ENCODE measurements at places on chromosomes 13 and 19.

GRCh38 chr13:80945328-80945727, 604.4 kb upstream of the SPRY2 start:
- DNase-seq = no peak

DNA sequence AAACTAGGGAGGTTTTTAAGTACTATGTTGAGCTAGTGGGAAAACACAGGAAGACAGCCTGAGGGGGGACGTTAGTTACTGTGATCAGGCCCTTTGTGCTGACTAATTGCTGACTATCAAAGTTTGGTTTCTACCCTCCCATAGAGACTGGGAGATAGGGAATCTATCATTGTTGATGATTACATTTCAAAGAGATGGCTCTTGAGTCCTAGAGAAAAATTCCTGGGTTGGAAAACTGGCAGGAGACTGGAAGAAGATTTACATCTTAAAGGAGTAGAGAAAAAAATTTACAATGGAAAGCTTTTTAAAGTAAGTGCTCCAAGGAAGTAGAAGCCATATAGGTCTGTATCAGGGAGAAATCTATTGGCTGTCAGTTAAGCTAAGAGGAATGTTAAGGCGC, 522.0 kb upstream of the KLHL1 start:
- DNase-seq = no peak

DNA sequence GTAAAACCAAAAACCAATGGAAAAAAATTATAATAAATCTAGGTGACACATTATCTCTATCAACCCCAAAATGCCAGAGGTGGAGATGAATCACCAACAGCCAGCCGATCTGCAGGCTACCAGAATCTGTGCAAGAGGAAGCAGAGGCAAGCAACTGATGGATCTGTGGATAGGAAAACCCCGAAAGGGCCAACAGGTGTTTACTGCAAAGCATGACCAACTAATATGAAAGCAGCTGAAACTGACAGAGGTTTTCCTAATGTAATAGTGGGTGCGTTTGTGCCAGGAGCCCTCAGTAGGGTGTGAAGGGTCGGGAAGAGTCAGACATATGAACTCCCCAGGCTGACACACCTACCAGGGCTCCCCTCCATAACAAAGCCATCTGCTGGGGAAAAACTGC, 554.6 kb downstream of the RFC3 start:
- no peak for DNase-seq

DNA sequence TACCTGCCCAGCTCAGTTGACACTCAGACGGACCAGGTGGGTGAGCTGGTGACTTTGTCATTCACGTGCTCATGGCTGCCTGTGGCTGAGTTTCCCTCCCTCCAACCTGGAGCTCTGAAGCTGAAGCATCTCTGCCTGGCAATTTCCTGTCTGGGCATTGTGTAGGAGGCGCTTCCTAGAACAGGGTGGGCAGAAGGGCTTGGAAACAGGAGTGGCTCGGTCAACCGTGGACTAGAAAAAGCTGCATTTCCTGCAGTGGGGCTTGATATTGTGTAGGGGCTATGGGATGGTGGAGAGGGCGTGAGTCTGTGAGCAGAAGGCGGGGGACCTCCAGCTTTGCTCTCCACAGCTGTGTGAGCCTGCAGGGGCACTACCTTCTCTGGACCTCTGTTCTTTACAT, 278.3 kb downstream of the TEX29 start:
- no peak for DNase-seq

- DNase-seq = no peak
Observed at GRCh38 chr13:59266478-59267063, 897.2 kb downstream of the DIAPH3 start.

DNA sequence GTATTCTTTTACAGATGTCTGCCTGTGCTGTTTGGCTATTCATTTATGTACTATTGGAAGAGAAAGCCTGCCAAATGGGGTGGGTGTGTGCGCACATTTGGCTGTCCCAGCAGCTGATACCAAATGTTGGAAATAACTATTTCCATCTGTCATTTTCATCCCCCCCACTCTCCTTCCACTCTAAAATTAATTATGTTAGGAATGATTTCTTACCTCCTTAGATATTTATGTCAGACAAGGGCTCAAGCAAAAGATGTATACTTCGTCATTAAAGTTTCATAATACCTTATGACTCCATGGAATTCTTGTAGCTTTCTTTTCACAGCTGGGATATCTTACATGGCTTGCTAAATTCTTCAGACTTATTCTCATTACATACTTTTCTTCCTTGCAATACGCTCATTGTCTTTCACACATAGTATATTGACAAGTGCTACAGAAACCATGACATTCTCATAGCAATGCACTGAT, 18.6 kb downstream of the ITM2B start:
- no peak for DNase-seq

DNA sequence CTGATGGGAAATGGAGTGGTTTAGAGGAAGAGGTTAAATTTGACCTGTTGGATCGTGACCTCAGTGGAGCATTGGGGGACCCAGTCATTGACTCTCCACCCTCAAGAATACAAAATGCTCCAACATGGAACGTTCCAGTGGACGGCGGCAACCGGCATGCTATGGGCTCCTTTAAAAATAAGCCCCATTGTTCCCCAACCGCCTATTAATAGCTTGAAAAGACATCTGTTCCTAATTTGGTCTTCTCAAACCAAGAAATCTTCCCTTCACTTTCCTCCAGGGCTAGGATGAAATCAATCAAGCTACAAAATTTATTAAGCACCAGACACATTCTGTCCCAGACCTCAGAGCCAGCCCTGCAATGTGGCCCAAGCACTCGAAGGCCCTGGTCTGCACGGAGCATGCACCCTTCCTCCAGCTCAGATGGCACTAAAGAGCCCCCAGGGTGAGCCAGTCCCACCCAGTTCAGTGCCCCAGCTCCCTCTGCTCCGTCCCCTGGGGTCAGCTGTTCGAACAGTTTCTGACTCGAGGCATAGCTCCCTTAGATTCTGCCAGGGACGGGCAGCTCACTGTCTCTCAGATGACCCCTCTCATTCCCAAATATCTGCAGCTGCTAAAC, 22.5 kb upstream of the VSTM2B start:
- no peak for DNase-seq

GRCh38 chr13:110625771-110626321, 10.5 kb downstream of the NAXD start:
- no peak for DNase-seq

- no peak for DNase-seq
Observed at GRCh38 chr19:34178274-34178610, 5.9 kb downstream of the LSM14A start.

- no peak for DNase-seq
Observed at GRCh38 chr13:103759361-103759760, 693.1 kb upstream of the SLC10A2 start.

GRCh38 chr13:29355029-29355428, 240.5 kb downstream of the SLC7A1 start:
- no peak for DNase-seq

Data from stimulated activated CD4-positive, alpha-beta T cell treated with anti-CD3 and anti-CD28 coated beads, Interleukin-12 subunit alpha, Interleukin-12 subunit beta, amount 100 ng/mL, for 24 hours (primary cell).